ENCODE measurements at places on chromosomes 3 and 15.

- DNase-seq = no peak
Measured at GRCh38 chr3:196192036-196192523, 19.1 kb downstream of the ZDHHC19 start.

DNA sequence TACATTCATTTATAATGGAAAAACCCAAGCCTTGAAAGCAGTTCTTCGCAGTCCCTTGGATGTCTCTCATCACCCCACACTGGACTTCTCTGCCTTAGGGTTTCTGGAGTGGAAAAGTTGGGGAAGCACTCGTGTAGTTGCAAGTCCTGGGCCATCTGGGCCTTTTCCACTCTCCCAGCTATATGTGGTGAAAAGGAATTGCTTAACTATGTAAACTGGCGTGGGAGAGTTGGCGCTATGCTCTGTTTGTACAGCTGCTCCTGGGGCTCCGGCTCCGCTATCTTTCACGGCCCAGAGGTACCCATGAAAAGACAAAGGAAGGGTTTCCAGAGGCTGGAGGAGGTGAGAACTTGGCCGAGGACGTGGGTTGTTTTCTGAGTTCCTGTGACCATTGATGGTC lies 81.1 kb upstream of the MYZAP start:
- no peak for DNase-seq

GRCh38 chr3:15451216-15452113 lies 24.1 kb downstream of the EAF1 start:
- DNase-seq = no peak

- no peak for DNase-seq
Measured at GRCh38 chr15:48005077-48005476, 115.7 kb upstream of the SLC24A5 start.

DNA sequence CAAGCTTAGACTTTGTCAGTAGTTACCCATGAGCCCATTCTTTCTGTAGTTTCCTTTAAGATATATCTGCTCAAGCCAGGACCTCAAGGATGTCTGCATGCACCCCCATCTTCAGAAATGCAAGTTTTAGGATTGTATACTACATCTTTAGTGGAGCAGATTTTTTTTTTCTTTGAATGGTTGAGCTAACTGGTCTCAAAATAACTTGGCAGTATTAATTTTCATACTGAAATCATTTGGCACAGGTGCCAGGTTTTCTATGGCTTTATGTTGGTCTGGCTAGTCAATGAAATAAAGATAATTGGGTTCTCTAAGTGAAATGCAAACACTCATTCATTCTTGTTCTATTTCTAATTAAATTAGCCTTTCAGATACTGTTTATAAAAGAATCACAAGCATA lies 108.9 kb downstream of the ATG7 start:
- no peak for DNase-seq

DNA sequence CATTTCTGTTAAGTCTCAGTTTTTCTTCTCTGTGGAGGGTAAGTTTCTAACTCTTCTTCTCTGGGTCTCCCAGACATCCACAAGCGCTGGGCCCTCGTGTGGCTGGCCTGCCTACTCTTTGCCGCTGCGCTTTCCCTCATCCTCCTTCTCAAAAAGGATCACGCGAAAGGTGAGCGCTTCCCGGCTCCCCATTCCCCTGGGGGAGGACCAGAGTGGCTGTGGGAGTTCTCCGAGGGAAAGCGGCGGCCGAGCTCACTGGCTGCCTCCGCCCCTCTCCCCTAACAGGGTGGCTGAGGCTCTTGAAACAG lies 1.1 kb upstream of the CRELD1 start:
- DNase-seq = no peak

DNA sequence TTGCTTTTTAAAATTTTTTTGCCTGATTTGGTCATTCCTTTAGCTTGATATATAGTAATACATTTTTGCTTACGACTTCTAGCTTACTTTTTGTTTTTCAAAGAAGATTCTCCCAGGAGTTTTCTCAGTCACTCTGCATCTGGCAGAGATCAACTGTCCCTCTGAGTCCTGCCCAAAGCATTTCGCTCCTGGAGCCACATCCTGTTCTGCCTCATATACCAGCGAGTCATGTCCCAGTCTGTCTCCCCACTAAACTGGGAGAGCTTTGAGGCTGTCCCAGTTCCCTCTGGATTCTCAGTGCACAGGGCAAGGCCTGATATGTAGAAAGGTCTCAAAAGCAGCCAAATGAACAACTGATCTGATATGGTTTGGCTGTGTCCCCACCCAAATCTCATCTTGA lies 326.3 kb downstream of the ARRDC4 start:
- no peak for DNase-seq

DNA sequence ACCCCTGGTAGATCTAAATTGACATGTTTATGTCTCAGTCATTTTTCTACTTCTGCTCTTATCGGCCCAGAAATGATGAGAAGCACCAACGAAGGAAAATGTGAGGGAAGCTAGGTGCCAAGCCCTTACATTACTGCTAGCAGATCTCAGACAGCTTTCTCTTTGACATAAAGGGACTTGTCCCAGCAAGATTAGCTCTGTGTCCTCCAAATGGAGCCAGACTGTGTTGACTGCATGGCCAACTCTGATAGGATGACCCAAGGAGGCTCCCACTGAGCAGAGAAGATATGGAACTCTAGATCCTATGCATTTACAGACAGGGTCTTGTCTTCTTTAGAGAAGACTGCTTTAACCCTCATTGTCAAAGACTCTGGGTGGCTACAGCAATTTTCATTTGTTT lies 2.8 kb upstream of the MCTP2 start:
- no peak for DNase-seq

GRCh38 chr3:122092460-122093165 lies 37.5 kb downstream of the CD86 start:
- DNase-seq = no peak

GRCh38 chr3:129572603-129573002 lies 29.6 kb downstream of the H1-8 start:
- DNase-seq = no peak

Data from anterior cingulate cortex (tissue), 58 donors.